Stimulated activated CD8-positive, alpha-beta memory T cell treated with anti-CD3 and anti-CD28 coated beads, Interleukin-15, amount 100 ng/mL, for 4 hours (primary cell): ENCODE measurements at places on chromosomes 12 and 14.

DNA sequence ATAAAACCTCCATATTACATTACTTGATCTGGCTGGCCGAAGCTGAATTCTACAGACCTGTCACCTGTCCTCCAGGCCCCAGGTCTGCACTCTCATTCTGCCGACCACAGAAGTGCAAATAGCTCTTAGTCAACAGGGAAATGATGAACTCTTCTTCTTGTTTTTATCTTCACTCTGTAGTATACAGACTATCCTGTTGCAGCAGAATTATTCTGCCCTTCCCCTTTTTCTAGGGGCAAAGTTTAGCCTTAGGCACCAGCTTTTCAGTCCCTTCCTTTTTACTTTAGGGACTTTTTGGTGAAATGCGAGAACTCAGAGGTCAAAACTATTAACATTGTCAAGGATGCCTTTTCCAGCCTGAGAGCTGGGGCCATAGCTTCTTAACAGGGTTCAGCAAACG, 229.6 kb upstream of the EGLN3 start:
- DNase-seq = no peak

DNA sequence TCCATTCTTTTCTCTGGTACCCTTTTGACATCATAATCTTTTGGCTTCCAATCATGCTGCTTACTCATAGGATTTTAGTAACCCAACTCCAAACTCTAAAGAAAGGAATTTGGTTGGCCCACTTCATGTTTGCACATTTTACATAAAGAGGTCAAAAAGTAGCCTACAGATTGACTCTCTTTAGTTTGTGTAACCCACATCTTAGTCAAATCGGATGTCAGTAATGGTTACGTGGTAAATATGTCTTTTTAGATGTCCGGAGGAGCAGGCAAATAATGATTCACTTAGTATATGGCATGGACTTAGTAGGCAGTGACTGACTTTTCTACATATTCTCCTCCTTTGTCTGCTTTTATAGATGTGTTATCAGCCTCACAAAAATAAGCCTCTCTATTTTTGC, 711.6 kb upstream of the FOXG1 start:
- no peak for DNase-seq

DNA sequence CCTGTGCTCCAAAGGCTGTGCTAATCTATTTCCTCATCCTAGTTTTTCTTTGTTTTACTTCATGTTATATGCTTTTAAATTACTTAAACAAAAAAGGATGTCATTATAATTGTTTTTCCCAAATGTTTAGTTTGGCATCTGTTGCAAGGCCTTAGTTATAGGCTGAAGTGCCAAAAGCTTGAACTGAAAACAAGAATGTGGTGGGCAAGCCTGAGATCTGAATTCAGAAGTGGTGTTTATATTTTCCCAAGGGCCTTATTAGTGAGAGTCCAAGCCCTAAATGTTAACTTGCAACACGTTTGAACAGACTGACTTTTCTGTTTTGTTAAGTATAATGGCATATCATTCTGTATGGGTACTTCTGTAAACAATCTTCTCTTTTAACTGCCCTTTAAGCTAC, 326.8 kb downstream of the CCDC91 start:
- DNase-seq = no peak

- DNase-seq = no peak
Observed at GRCh38 chr12:128820253-128820652, 3.5 kb downstream of the SLC15A4 start.

GRCh38 chr12:65121049-65121955, at the start of gene WIF1:
TSS of gene WIF1 (minus strand) at chr12:65121305. CDS start at chr12:65121191, 114 bp downstream.
- DNase-seq = no peak

DNA sequence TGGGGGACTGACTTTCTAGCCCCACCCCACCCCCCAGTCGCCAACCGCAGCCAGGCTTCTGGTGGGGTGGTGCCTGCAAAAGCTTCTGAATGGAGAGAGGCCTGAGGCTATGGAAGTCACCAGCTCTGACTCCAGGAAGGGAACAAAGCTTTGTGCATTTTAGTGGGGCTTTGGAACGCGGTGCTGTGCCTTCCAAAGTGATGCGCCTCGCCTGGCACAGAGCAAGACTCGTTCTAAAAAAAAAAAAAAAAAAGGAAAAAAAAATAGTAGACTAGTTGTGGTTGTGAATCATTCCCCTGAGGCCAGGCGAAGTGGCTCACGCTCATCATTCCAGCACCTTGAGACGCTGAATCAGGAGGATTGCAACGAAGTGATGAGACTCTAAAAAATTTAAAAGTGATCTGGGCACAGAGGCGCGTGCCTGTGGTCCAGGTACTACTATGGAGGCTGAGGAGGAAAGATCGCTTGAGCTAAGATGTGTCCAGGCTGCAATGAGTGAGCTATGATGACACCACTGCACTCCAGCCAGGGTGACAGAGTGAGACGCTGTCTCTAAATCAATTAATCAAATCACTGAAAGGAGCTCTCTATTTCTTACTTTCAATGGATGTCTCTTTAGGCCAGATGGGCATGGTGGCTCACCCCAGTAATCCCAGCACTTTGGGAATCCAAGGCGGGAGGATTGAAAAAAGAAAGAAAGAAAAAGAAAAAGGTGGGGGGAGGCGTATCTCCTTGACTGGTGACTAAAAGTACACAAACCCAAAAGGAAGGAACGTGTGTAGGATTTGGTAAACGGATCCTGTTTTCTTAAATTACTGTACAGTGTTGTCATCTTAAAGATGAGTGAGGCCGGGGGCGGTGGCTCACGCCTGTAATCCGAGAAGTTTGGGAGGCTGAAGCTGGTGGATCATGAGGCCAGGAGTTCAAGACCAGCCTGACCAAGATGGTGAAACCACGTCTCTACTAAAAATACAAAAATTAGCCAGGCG, 259.6 kb upstream of the ALG10B start:
- no peak for DNase-seq

DNA sequence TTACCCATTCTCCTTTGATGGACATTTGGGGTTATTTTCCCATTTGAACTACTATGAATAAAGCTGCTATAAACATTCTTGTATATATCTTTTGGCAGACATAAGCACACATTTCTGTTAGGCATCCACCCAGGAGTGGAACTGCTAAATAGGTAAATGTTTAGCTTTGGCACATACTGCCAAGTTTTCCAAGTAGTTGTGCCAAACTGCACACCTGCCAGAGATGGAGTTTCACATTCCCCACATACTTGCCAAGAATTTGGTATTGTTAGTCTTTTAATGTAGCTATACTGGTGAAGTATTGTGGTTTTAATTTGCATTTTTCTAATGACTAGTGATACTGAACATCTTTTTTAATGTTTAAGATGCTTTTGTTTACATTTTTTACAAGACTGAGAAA, 201.0 kb downstream of the GXYLT1 start:
- no peak for DNase-seq

DNA sequence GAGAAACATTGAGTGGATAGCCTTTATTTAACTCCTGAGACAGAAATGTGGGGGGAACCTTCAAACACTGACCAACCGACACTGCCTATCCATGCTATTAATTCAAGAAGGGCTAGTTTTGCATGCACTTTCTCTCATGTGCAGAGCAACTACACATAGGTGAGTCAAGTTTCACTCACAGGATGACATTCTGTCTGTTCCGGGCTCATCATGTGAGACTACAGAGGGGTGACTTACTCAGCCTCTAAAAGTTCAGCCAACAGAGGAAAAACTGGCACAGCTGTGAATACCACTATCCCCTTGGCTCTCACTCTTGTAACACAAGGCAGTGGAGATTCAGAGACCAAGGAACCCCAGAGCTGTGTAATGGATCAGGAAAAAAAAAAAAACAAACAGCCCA, 13.3 kb downstream of the BEST3 start:
- no peak for DNase-seq

- DNase-seq = no peak
Observed at GRCh38 chr14:56221382-56222128, 103.3 kb downstream of the PELI2 start.

- no peak for DNase-seq
Observed at GRCh38 chr14:85342858-85343607, 186.9 kb upstream of the FLRT2 start.

DNA sequence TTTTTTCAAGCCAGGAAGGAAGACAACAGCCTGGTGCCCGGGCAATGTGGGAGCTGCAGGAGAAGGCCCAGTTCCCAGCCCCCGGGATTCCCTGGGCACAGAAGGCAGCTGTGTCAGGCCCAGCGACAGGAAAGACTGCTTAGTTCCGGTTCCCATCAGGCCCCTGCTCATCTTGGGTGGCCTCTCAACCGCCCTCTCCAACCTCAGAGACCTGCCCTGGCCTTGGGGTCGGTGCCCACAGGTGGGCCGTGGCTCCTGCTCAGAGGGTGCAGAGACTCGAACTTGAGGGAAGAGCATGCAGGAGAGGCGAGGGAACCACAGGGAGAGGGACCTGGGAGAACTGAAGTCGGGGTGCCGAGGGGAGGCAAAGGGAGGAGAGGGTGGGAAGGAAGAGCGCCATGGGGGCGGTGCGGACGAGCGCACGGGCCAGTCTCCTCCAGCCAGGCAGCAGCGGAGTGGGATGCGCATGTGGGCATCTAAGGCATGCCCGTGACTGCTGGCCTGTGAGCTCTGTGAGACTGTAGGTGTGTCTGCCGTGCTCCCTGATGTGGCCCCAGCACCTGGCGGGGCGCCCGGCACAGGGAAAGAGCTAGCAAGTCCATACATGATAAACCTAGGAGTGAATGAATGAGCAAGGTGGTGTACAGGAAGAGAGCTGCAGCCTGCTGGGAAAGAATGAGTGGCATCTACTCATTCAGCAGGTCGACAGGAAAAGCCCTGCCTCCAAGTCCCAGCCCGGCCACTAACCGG, 42.7 kb downstream of the SSH1 start:
- no peak for DNase-seq

DNA sequence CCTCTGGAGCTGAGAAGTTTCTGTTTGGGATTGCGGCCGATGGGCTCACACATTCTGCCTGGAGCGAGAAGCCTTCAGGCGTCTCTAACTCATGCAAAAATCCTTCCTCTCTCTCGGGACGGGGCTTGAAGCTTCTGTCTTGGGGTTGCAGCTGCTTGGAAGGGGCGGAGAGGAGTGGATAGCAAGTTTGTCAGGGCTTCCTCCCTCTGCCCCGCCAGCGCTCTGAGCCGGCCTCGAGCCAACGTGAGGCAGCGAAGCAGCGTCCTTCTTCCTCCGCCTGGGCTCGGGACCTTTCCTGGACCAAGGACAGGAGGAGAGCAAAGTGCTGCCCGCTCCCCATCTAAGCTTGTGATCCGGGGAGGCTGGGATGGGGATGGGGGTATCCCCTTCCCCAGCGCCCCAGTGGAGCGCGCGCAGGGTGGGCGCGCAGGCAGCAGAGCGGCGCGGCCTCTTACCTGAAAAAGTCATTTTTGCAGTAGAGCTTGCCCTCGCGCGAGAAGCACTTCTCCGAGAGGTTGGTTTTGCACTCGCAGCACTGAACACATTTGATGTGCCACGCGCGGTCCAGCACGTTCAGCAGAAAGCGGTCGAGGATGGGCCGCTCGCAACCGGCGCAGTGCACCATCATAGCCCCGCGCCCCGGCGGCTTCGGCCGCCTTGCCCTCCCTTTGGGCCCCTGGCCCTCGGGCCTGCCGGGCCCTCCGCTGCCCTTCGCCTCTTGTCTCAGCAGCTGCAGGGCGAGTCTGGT, 626 bp downstream of the LHX5 start:
- DNase-seq = no peak
